ENCODE measurements at places on chromosomes 1 and 21. TPM values are rescaled to one million over a fixed set of nuclear protein-coding genes. Genes with fewer than 3 reads are reported as not detected.

The FCGR3A gene
- total RNA-seq, result 6.7 TPM

The EFNA3 gene
- total RNA-seq, result 7.3 TPM

The OLFML3 gene
- total RNA-seq, result 26.4 TPM

The NR5A2 gene
- 1.2 TPM for total RNA-seq

The C4BPA gene
- not detected for total RNA-seq

The MAP3K21 gene
- total RNA-seq, result 8.8 TPM

The GNG4 gene
- 54.4 TPM for total RNA-seq

The PLEKHN1 gene
- not detected for total RNA-seq

The PTAFR gene
- total RNA-seq, result 2.6 TPM

The DCDC2B gene
- total RNA-seq, result not detected

The LGALS8 gene
- 69.0 TPM for total RNA-seq

The LBR gene
- total RNA-seq, result 97.4 TPM

The CNKSR1 gene
- total RNA-seq, result 4.1 TPM

The LYPD8 gene
- total RNA-seq, result not detected

The OR6N1 gene
- not detected for total RNA-seq

DNA sequence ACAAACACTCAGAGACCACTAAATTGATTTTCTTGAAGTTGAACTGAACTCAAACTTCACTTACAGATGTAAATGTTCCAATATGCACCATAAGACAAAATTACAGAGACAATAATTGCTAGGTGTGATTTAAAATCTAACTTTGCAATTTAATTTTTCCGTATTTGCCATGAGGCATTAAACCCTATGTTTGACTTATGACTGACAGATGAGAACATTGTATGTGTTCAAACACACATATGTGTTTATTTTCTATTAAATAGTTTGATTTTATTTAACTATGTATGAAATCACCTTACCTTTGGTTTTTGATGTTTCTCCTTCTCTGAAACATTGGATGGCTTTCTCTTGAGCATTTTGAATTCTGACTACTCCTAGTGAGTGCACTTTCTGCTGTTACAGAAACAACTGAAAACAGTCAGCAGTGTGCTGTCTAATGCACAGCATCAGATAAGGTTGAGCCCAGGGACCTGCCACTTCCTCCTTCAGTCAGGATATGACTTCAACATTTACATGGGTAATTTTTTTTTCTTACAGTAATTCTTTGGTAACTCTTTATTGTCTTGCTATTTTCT, at the start of gene SAMSN1:
SAMSN1 (minus strand) TSS at position 410 of the 575 bp plus-strand sequence; CDS start at position 356, 54 bp downstream.
- no peak for DNase-seq

GRCh38 chr21:44850905-44851657, 22.4 kb downstream of the PTTG1IP start:
- no peak for DNase-seq

DNA sequence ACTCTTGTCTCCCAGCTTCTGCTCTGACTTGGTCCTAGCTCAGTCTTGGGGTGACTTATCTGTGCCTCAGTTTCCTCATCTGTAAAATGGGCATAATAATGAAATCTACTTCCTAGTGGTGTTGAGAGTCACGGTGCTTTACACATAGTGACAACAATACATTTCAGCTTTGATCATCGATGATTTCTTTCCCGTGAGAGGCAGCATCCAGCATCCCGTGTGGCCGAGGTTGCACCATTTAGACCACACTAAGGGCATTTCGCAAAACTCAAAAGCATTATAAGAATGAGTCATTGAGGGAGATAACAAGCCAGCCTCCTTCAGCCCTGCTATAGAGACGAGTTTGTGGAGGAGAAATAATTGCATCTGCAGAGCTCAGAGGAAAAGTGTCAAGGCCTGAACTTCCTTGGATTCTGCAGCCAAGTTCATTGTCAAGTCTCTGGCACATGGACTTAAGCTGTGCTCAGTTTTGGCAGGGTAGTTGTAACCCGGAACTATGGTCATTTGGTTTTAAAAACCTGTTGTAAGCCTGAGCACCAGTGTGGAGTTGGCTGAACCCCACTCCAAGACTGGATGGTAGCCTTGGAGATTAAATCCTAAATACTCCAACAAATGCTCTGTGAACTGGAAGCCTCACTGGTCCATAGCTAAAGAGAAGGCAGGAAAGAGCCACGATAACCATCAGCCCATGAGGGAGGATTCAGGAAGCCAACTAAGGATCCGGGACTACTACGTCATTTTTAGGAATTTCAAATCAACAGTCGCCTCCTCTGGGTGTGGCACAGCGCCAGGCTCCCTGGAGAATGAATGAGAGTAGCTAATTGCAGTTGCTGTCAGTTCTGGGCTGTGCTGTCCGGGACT, 64.2 kb downstream of the TCP10L start:
- DNase-seq, result peak; percentile 57

GRCh38 chr1:162020150-162020549, 3.5 kb downstream of the OLFML2B start:
- DNase-seq, result no peak

- DNase-seq, result no peak
Observed at GRCh38 chr1:77228836-77229235, 9.6 kb upstream of the PIGK start.

DNA sequence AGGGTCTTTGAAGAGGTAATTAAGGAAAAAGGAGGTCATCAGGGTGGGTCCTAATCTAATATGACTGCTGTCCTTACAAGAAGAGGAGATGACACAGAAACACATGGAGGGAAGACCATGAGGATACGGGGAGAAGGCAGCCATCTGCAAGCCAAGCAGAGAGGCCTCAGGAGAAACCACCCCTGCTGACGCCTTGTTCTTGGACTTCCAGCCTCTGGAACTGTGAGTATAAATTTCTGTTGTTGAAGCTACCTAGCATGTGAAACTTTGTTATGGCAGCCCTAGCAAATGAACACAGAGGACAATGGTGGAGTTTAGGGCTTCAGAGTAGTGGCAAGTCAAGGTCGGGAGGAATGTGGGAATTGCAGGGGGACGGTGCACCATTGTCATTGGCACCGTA, 36.7 kb upstream of the FAM89A start:
- no peak for DNase-seq

DNA sequence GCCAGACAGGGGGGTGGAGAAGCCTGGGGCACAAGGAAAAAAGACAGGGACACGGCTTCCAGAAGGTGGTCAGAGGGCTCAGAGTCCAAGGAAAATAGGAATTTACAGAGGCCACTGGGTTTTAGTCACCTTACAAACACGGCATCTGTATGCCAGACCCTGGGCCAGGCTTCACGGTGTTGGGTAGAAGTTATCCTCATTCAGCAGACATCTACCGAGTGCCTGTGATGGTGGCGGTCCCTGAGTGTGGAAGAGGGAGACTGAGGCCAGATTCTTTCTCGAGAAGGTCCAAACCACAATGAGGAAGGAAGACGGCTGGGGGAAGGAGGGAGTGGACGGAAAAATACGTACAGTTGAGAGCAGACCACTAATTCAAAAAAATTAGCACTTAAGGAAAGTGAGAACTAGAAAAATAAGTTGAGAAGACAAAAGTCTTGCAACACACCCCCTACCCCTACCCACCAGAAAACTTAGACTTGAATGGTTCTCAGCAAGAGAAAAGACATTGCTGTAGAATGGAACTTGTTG, 864 bp upstream of the BTG2 start:
- no peak for DNase-seq

GRCh38 chr1:45348966-45349677, 8.9 kb upstream of the MUTYH start:
- DNase-seq, result peak; percentile 88

GRCh38 chr21:43591571-43591970, 67.7 kb downstream of the HSF2BP start:
- no peak for DNase-seq

GRCh38 chr1:56097713-56098112, 481.6 kb downstream of the PLPP3 start:
- DNase-seq, result no peak

- no peak for DNase-seq
Observed at GRCh38 chr1:58966103-58966916, 182.5 kb upstream of the JUN start.

- no peak for DNase-seq
Observed at GRCh38 chr1:243950166-243950565, 100.1 kb upstream of the AKT3 start.

DNA sequence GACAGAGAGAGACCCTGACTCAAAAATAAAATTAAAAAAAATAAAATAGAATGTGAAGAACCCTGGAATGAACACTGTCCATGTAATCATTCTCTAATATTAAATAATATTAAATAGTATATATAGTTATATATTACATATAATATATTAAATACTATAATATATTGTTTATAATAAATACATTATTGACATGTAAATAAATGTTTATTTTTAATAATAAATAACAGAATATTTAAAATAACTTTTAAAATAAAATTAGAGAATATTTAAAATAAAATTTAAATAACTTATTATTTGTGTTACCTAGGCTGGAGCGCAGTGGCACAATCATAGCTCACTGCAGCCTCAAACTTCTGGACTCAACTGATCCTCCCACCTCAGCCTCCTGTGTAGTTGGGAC, 32.1 kb downstream of the TRAF5 start:
- DNase-seq, result no peak

- no peak for DNase-seq
Observed at GRCh38 chr1:242004751-242005495, 6.0 kb upstream of the MAP1LC3C start.

DNA sequence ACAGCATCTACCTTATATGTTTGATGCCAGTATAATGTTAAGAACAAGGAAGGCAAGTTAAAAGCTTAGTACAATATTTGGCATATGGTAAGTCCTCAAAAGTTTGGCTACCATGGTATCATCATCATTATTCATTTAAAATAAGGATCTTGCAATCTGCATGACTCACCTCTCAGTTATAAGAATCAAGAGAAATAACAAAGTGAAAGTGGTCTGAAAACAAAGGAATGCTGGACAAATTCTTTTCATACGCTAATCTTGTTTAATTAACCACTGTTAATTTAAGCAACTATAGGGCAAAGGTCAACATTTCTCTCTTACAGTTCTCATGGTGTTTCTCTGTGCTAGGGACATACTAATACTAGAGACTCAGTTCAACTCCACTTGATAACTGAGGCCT, 13.0 kb upstream of the CLDN19 start:
- DNase-seq, result no peak

- no peak for DNase-seq
Observed at GRCh38 chr1:193308438-193308837, 122.0 kb upstream of the B3GALT2 start.

DNA sequence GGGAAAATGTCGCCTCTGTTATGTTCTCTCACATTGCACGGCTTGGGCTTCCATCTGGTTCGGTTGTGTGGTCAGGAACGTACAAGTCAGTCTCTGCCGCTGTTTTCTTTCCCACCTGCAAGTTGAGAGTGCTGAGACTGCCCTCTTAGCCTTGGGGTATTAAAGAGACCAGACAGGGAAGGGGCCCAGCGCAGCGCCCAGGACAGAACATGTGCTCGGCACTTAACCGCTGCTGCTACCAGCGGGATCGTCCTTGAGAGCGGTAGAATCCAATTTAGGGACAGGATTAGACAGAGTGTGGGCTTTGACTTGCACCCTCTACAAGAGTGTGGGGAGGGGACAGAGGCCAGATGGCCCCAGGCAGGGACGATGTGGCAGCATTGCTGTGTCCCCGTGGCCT, 17.7 kb upstream of the AGPAT3 start:
- no peak for DNase-seq

DNA sequence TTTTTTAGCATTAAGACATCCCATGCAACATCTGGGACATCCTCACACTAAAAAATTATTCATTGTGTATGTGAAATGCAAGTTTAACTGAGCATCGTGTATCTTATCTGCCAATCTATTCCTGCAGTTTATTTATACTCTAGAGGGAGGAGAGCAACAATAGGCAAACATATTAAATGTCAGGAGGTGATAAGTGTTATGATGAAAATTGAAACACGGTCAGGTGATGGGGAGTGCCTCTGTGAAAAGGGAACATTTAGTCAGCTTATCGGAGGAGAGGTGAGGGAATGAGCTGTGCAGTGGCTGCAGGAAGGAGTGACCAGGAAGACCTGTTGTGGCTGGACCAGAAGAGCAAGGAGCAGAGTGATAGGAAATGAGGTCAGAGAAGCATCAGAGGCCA, 775 bp upstream of the EFCAB14 start:
- no peak for DNase-seq

GRCh38 chr21:34808569-34809204, 139.9 kb downstream of the CLIC6 start:
- DNase-seq, result no peak

GRCh38 chr1:37557402-37557801, 662 bp downstream of the DNALI1 start:
- DNase-seq, result no peak

DNA sequence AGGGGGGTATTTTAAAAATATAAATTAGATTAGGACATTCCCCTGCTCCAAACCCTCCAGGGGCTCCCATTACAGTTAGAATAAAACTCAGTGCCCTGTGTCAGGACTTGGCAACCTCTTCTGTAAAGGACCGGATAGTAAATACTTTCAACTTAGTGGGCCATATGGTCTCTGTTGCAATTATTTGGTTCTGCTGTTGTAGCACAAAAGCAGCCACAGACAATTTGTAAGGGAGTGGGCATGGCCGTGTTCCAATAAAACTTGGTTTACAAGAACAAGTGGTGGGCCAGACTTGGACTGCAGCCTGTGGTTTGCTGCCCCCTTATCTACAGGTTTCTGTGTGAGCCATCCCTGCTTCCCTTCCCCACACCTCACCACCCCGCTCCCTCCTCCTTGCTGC, 92.0 kb downstream of the ACTL8 start:
- DNase-seq, result no peak

- no peak for DNase-seq
Observed at GRCh38 chr1:9904596-9904995, 5.5 kb downstream of the CTNNBIP1 start.

DNA sequence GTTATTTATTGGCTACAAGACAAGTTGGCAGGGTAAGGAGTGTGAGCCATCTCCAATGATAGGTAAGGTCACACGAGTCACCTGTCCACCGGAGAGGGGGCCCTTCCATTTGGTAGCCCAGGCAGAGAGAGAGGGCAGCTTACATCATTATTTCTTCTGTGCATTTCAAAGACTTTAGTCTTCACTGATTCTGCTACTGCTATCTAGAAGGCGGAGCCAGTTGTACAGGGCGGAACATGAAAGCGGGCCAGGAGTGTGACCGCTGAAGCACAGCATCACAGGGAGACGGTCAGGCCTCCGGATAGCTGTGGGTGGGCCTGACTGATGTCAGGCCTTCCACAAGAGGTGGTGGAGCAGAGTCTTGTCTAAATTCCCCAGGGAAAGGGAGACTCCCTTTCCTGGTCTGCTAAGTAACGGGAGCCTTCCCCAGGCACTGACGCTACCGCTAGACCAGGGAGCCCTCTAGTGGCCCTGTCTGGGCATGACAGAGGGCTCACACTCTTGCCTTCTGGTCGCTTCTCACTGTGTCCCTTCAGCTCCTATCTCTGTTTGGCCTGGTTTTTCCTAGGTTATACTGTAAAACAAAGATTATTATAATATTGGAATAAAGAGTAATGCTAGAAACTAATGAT, 36.7 kb downstream of the ZNF695 start:
- no peak for DNase-seq

- DNase-seq, result no peak
Observed at GRCh38 chr1:23875382-23875781, 7.3 kb upstream of the FUCA1 start.

GRCh38 chr1:30374400-30375070, 348.9 kb downstream of the MATN1 start:
- DNase-seq, result no peak

DNA sequence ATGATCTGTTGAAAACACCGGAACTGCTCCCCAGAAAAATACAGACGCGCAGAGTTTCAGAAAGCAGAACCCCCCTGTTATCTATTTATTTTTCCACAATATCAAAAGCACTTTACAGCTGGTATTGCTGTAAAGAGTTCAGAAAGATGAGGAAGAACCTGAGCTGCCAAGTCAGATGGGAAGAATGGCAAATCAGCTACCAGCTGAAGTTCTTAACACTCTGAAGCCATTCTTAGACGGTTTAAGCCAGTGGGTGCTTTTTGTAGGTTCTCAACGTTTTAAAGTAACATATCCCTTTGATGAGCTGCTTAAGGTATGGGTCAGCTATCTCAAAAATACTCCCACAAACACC, 714 bp upstream of the AKIRIN1 start:
- DNase-seq, result peak; percentile 20
